ENCODE measurements at places on chromosomes 7 and 10.

GRCh38 chr7:39816462-39817060, 133.5 kb upstream of the CDK13 start:
- DNase-seq: no peak

- DNase-seq: no peak
Measured at GRCh38 chr10:132827861-132828539, 42.1 kb upstream of the NKX6-2 start.

DNA sequence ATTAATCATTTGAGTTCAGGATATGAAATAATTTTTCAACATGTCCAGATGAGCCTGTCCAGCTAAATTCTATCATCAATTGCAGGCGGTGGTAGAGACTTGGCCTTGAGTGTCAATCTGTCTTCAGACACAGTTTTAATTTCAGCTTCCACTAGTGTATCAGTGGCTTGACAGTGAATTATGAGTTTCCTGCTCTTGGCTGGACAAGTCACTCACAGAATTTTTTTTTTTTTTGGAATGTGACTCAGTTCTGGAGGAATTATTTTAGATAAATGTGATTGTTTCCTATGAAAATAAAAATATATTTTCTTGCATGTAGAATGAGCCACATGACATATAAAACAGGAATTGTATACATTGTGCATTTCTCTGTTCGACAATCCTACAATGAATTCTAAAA, 319.9 kb upstream of the AKR1E2 start:
- no peak for DNase-seq

- no peak for DNase-seq
Measured at GRCh38 chr10:118970770-118971169, 58.7 kb upstream of the NANOS1 start.

- no peak for DNase-seq
Measured at GRCh38 chr10:48744587-48744986, 59.9 kb downstream of the WDFY4 start.
